ENCODE measurements at places on chromosomes 12 and 14. TPM values are rescaled to one million over a fixed set of nuclear protein-coding genes. Genes with fewer than 3 reads are reported as not detected.

DNA sequence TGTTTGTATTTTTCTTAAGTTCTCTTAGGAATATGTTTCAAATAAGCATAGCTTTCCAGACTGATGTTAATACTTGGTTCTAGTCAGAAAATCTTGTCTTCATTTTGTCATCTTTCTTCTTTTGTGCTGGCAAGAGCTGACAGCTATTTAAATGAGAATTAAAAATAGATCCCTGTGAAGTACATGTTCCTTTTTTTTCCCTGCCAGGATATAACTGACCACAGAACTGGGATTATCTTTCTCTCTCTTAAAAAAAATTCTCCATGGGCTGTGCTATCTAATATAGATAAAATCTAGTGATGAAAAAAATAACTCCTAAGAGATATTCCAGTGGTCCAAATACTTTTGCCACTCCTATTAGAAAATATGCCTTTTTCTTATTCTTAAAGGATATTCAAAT, 163.4 kb downstream of the AKAP6 start:
- H3K4me3 ChIP-seq: no peak overlapping the region
- no peaks in the 10 kb centered on the region for H3K36me3 ChIP-seq
- DNase-seq: no peak
- peaks cover 21% of the 10 kb centered on the region for H3K4me1 ChIP-seq
- peak overlapping the region; percentile 80 for H3K27ac ChIP-seq

DNA sequence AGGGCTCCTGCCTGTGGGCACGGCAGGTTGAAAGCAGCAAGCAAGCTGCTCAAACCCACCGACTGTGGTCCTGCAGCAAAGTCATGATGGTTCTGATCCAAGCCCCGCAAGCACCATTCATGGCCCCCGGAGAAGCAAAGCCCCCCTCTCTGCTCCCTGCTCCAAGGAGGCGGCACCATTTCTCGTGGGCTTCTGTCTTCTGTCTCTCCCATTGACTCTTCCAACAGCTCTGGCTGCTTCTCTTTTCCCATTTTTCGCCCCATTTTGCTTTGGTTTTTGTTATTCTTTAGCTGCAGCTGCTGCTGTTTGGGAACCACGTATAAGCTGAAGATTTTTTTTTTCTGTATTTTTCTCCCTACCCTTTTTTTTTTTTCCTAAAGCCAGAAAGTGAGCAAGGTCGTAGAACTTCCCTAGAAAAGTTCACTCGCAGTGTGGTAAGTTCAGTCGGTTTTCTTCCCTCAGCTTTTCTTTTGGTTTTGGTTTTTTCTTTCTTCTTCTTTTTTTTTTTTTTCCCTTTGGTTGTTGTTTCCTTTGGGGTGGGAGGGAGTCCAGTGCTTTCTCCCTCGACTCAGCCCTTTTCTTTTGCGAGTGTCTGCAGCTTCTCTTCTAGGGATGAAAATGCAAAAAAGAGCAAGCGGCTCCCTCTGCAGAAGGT, 354.1 kb downstream of the DPF3 start:
- H3K27ac ChIP-seq: no peak overlapping the region
- H3K27me3 ChIP-seq: no peaks in the 10 kb centered on the region
- H3K36me3 ChIP-seq: no peaks in the 10 kb centered on the region
- peaks cover 6% of the 10 kb centered on the region for H3K4me1 ChIP-seq

- H3K27me3 ChIP-seq: peaks cover 3% of the 10 kb centered on the region
- no peak for DNase-seq
- H3K4me3 ChIP-seq: peak overlapping the region; percentile 52
Measured at GRCh38 chr12:131832321-131833231, 4.4 kb downstream of the MMP17 start.

INSM2 gene
- total RNA-seq: not detected

SLC11A2 gene
- 29.7 TPM for total RNA-seq
